ENCODE measurements at places on chromosomes 11 and 22.

DNA sequence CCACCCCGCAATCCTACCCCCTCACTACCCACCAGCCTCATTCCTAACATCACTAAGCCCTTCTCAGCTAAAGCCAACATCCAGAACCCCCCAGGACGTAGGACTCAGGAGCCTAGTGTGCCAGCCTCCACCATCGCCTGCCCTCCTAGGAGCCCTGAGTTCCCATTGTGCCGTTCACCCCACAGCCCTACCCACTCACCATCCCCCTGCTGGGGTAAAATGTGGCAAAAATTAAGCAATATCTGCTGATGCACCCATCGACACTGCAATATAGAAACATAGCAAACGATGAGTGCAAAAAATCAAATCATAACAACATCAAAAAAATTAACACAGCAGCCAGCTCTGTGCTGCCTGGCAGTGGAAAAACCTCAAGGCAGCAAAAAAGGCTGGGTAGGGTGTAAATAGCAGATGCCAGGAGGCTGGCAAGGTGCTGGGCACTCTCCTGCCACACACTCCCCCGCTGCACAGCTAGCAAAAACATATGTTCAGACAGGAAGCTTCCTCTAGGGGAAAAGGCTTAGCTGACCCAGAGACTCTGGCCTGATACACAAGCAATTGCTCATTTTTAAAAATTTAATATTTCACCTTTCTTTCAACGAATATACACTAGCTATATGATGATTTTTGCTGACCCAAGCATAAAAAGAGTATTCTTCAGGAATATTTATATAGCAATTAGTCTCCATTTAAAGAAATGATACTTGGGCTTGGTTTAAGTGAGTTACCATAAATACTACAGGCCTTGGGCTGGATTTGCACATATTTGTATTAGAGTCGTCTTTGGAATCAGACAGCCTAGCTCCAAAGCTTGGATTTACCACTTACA is 33.8 kb downstream of the PRDM10 start:
- DNase-seq = no peak

- DNase-seq = no peak
Observed at GRCh38 chr11:44608991-44609782, 43.7 kb downstream of the CD82 start.

DNA sequence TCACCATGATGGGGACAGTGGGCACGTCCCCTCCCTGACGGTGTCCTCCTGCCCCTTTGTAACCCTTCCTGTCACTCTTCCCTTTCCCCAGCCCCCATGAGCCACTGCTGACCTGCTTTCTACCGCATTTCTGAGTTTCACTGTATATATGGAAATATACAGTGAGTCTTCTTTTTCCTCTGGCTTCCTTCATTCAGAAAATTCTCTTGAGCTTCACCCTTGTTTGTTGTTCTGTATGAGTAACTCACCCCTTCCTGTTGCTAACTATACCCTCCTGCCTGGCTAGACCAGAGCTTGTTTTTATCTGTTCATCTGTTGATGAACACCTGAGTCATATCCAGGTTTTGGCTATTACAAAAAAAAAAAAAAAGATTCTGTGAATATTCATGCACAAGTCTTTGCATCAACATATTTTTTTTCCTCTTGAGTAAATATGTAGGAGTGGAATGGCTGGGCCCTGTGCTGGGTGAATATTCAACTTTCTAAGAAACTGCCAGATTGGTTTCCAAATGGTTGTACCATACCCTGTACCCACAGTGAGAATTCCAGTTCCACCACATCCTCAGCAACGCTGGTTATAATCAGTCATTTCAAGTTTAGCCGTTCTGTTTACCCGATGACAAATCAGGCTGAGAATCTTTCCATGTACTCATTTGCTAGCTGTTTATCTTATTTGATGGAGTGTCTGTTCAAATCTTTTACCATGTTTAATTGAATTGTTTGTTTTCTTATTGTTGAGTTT is 62.0 kb downstream of the IGF2 start:
- DNase-seq = peak; percentile 47

GRCh38 chr11:12764187-12764914 is 90.1 kb downstream of the TEAD1 start:
- no peak for DNase-seq

- DNase-seq = no peak
Observed at GRCh38 chr11:68367252-68367651, 54.9 kb downstream of the LRP5 start.

All from fibroblast of pulmonary artery (primary cell).